ENCODE measurements at places on chromosomes 3 and 15. TPM values are rescaled to one million over a fixed set of nuclear protein-coding genes. Genes with fewer than 3 reads are reported as not detected.

Gene MNS1
- 2.9 TPM for total RNA-seq

Gene KCNAB1
- total RNA-seq: 0.69 TPM

Gene THRB
- 8.0 TPM for total RNA-seq

Gene AGTR1
- total RNA-seq: not detected

Gene PLCH1
- total RNA-seq: 24.4 TPM

Gene TMC3
- not detected for total RNA-seq

Gene AHSG
- total RNA-seq: not detected

Gene PAQR5
- total RNA-seq: 14.5 TPM

Gene PARP6
- total RNA-seq: 28.1 TPM

Gene TRAK1
- 47.4 TPM for total RNA-seq

Gene IL16
- total RNA-seq: not detected

Gene PRR20G
- total RNA-seq: not detected

Gene SCAPER
- total RNA-seq: 9.1 TPM

Gene CCRL2
- total RNA-seq: not detected
